NCI-H187 (cell line): ENCODE measurements at places on chromosomes 6 and 20.
A peak's percentile ranks its signal among the peaks of the same experiment; 100 is the strongest.

DNA sequence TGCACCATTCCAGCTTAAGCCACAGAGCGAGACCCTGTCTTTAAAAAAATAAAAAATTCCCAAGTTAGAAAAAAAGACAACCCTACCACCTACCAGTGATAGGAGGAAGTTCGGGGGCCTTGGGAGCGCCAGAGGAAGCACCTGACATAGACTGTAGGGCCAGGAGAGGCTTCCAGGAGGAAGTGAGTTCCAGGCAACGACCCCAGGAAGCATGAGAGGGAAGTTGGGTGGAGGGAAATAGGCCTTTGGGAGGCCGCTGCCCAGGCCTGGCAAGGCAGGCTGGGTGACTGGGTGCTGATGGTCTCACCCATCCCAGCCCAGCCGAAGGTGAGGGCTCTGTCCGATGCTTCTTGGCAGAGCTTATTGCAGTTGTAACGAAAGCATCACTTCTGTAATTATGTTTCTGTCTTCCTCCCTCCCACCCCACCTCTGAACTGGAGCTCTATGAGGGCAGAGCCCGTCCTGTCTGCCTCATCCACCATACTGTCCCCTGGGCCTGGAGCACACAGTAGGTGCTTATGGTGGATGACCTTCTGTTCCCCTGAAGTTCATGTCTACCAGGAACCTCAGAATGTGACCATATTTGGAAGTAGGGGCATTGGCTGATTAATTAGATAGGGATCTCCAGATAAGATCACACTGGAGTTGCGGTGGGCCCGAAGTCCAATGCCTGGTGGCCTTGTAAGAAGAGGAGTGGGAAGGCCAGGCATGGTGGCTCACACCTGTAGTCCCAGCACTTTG is 54.1 kb downstream of the UBE2V1 start:
- no peak for DNase-seq

DNA sequence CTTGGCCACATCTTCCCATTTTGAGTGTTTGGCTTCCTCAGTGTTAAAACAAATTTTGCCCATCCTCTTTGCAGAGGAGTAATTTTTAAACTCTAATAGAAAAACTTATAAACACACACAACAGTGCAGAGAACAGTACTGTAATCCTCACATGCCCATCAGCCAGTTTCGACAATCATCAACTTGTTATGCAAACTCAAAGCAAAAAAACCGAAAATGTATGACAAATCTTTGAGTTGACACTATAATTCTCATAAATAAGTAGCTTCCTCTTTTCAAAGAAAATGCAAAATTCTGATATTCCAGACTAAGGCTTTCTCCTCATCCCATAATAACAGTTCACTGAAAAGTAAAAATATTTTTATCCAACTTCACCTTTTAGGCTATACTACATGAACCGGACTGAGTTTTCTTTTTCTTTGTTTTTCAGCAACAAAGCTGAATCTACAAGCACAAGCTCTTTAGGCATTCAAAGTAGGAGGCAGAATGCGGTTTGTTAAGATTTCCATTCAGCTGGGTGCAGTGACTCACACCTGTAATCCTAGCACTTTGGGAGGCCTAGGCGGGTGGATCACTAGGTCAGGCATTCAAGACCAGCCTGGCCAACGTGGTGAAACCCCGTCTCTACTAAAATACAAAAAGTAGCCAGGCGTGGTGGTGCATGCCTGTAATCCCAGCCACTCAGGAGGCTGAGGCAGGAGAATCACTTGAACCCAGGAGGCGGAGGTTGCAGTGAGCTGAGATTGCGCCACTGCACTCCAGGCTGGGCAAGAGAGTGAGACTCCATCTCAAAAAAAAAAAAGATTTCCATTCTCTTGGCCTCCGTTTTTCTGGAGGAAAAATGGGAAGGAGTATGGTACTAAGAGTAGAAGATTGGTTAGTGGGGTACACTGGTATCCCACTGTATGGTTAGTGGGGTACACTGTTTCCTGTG is 74.8 kb downstream of the GCNT2 start:
- DNase-seq, result no peak

GRCh38 chr6:130041594-130041993 is 23.2 kb downstream of the L3MBTL3 start:
- no peak for DNase-seq

DNA sequence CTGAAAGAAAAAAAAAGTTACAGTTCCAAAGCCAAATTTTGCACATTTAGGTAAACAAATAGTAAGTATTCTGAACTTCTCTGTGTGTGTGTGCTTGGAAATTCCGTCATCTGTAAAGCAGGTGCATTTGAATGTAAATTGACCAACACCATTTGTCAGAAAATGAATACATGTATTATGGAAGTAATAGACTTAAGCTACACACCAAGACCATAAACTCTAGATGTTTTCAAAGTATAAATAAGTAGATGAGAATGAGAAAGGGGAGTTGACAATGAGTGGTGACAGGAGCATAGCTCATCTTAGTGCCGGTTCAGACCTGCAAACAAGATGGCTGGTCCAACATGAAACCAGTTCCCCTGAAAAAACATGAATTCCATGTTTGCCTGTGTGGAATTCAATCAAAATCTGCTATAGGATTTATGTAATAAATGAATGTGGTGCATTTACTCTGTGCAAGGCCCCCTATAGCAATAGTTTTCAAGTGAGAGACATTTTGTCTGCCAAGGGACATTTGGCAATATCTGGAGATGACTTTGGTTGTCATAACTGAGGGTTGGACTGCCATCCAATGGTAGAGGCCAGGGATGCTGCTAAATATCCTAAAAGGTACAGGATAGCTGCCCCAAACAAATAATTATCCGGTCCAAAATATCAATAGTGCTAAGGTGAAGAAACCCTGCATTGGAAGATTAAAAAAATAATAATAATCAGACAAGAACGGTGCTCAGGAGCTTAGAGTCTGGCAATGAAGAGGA is 11.0 kb upstream of the FILIP1 start:
- no peak for DNase-seq

DNA sequence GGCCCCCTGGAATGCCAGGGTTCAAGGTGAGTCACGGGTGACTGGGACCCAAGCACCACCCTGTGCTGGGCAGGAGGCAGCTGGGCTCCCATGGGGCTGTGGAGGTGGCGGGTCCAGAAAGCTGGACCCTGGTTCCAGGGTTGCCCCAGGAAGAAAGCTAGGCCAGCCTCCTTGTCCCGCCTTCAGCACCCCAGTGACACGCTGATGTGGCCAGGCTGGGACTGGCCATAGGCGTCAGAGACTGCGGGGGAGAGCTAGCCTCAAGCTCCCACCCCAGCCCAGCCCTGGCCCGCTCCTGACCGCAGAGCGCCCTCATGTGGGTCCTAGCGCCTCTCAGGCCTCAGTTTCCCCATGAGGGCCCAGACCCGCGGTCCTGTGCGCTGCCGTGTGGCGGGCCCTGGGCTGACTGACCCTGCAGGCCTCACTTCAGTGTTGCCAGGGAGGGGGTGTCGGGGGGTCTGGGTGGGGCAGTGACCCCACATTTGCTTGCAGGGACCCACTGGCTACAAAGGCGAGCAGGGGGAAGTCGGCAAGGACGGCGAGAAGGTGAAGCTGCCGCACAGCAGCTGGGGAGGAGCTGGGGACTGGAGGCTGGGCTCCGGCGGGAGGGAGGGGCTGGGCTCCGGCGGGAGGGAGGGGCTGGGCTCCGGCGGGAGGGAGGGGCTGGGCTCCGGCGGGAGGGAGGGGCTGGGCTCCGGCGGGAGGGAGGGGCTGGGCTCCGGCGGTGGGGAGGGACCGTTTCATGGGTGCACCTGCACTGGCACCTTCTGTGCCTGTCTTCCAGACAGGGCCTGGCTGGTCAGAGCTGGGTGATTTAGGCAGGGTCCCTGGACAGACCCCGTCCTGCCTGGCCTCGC is 7.9 kb downstream of the COL9A3 start:
- DNase-seq, result peak; percentile 48

DNA sequence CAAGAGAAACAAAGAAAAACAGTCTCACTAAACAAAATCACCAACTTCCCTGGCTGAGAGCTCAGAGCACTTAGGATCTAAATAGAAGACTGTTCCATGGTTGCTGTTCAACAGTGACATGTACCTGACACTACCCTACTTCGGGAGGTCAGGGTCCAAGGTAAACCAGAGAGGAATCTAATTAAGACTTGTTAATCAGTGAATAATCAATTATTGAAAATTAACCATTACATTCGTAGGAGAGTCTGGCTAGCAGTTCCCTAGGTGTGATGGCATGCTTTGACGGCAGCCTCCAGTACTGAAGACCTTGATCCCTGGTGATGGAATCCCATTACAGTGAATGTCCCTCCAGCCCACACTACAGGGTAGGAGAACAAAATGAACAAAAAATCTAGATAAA is 154.0 kb upstream of the AFDN start:
- DNase-seq, result no peak

GRCh38 chr6:42165016-42165415 is 8.1 kb upstream of the GUCA1A start:
- DNase-seq, result no peak

- DNase-seq, result no peak
Observed at GRCh38 chr6:1527073-1527457, 82.7 kb upstream of the FOXC1 start.

- no peak for DNase-seq
Observed at GRCh38 chr20:52242237-52243230, 51.0 kb upstream of the ZFP64 start.

- no peak for DNase-seq
Observed at GRCh38 chr20:10527781-10528180, 92.7 kb downstream of the SLX4IP start.

DNA sequence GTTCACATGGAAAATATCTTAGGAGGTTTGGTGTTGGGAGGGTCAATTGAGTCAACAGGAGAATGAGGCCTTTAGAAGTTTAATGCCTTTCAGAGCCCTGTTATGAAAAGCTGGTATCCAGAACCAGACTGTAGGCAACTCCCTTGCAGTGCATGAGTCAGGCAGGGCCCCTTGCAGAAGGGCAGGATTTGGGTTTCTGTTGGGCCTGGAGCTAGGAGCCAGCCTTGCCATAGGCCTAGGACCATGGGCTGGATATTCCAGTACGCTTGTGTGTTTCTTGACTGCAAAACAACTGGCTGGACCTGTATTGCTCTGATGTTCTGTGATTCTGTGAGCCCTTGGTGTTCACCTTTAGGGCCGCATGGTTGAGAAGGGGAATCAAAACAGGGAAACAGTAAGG is 350.9 kb upstream of the PRND start:
- no peak for DNase-seq

DNA sequence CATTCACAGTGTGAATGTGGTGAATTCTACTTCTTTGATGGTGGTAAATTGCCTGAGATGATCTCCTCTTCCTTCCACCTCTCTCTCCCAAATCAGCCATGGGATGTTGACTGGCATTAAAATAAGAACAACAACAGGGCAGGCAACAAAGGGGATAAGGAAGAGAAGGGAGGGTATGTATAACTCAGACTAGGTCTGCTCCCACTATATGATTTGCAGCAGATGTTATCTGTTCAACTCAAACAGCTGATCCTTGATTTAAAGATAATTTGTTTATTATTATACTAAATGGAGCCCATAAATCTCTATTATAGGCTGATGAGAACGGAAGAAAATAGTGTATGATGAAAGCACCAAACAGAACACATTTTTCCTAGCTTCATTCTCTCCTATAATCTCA is 262.0 kb downstream of the BTBD3 start:
- no peak for DNase-seq

DNA sequence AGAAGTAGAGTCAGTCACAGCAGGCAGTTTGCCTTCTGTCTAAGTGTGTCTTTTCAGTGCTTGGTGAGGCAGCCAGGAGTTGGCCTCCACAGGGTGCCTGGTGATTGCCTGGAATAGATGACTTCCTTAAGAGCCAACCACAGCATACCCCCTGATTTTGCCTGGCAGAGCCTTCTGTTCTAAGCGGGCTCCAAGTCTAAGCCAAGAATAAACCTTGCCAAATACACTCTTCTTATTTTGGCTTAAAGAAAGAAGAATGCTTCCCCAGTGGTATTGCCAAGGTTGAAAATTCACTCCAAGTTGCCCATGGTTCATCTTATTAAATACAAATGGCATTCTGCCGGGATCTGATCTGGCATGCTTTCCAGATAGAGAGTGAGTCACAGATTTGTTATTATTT is 1424.8 kb upstream of the EYS start:
- no peak for DNase-seq

GRCh38 chr6:84066536-84066935 is 33.0 kb downstream of the MRAP2 start:
- DNase-seq, result no peak

- DNase-seq, result no peak
Observed at GRCh38 chr6:14862845-14863244, 383.0 kb upstream of the JARID2 start.

DNA sequence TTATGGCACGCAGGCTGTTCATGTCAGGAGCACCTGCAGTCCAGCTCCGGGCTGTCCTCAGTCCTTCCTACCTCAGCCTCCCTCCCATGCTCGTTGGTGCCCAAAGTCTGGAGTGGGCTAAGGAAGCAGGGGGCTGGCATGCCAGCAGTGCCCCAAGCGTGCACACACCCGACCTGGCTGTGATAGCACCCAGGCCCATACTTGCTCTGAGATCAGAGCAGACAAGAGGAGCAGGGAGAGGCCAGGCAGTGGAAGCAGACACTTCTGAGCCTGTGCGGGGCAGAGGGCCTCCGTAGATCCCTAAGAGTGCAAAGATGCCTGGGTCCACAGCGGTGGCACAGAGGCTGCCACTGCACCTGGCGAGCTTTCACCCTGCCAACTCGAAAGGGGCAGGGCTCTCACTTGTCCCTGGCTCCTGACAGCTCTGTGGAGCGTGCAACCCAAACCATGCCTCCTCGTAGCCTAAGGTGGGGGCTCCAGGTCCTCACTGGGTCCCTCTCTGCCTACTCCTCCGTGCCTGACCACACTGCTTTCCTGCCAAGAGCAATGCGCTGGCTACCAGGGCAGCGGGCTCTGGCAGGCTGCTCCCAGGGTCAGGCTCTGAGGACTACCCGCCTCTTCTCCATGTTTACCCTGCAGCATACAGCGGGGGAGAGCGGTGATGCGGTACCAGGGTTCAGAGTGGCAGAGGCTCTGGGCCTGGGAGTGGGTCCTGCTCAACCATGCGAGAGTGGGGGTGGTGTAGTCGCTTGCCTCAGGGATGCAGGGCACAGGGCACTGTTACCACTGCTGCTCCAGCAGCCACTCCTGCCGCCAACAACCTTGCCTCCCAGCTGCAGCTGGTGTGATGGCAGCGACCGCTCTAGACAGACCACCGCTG is 59.5 kb downstream of the MANEA start:
- DNase-seq, result no peak

DNA sequence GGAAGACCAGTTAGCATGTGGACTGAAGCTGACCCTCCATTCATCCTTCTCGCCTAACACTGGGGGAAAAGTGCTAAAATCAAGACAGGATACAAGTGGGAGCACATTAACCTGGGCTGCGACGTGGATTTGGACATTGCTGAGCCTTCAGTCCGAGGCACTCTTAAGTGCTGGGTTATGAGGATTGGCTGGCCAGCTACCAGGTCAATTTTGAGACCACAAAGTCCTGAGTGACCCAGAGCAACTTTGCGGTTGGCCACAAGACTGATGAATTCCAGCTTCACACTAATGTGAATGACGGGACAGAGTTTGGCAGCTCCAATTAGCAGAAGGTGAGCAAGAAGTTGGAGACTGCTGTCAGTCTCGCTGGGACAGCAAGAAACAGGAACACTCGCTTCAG is 20.7 kb downstream of the FUCA2 start:
- no peak for DNase-seq

GRCh38 chr6:110266996-110267395 is 86.8 kb downstream of the CDC40 start:
- no peak for DNase-seq
